ENCODE measurements at places on chromosomes 13 and 19. TPM values are rescaled to one million over a fixed set of nuclear protein-coding genes. Genes with fewer than 3 reads are reported as not detected.

DNA sequence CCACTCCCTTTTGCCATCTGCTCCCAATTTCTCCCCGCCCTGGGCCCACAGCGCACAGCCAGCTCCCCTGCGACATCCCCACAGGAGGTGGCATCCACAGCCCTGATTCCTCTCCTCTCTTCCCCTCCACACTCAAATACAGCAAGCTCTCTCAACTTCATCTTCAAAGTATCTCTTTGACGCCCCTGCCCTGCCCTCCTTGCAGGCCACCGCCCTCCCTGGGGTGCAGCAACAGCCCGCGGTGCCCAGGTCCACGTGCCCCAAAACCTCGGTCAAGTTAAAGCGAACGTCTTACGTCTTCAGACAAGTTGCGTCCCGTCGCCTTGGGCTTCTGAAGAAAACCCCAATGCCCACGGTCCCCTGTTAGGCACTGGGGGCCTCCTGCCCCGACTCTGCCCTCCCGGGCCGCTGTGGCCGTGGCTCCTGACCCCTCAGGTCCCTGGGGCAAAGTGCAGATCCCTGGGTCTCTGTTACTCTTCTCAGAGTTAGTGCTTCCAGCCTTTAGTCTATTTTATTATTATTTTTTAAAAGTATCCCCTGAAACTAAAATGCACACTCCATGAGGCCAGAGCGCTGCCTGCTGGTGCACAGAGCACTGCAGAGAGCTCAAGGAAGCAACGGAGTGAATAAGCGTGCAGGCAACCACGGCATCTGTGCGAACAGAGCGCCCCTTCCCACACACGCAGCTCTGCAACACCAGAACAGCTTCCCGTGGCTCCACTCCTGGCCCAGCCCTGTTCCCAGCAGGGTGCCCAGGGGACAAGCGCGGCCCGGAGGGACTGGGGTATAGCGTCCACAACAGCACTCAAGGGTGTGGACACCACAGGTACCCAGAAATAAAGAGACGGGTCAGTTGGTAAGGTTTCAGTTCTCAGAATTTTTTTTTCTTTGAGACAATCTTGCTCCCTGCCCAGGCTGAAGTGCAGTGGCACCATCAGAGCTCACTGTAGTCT is 26.4 kb downstream of the IL17D start:
- no peak for DNase-seq

DNA sequence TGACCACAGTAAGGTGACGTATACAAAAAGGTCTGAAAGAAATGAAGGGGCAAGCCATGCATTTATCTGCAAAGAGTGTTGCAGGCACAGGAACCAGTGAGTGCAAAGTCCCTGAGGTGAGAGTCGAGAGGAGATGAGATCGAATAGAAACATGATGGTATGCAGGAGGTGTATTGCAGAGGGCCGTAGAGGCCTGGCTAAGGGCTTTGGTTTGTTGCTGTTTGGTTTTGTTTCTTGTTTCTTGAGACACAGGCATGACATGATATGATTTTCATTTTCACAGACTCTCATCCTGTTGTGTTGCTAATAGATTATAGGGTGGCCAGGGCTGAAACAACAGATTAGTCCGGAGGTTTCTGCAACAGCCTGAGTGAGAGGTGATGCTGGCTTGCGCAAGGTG is 80.4 kb downstream of the HSPH1 start:
- no peak for DNase-seq

GRCh38 chr19:58568453-58569130 is 4.5 kb downstream of the MZF1 start:
- no peak for DNase-seq

The CXCL17 gene
- total RNA-seq, result not detected

The GALP gene
- not detected for total RNA-seq

GRCh38 chr19:19540064-19540714 is 2.1 kb downstream of the CILP2 start:
- peak; percentile 84 for DNase-seq

DNA sequence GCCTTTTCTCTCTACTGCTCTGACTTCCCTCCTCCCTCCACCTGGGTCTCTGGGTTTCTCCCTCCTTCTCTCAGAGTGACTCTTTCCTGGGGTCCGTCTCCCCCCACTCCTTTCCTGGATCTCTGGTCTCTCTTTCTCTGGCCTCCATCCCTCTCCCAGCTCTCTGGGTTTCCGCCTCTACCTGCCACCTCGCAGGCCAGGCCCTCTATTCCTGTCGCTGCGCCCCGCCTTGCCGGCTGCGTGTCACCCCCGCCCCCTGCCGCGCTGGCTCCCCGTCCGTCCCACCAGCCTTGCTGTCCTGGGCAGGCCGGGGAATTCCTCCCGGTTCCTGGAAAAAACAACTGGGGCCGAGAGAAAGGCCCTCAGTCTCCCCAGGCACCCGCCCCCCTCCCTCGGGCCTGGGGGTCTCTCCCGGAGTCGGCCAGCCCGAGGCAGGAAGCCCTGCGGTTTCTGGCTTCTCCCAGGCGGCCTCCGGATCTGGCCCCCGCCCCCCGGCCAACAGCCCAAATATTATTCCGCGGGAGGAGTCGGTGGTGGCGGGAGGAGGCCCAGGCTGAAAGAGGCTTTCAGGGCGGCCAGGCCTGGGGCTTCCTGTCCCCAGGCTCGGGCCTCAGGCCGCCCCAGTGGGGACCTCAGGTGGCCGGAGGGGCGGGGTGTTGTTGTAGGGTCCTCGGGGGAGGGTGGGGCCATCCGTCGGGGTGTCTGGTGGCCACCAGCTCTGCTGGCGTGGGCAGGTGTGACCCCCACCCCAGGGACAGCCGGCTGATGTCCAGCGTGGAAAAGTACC is 9.3 kb downstream of the IRF2BP1 start:
- DNase-seq, result peak; percentile 55

GRCh38 chr19:2216361-2217225 is 19.5 kb downstream of the PLEKHJ1 start:
- DNase-seq, result no peak

GRCh38 chr13:36630181-36630803 is 43.5 kb upstream of the SERTM1 start:
- no peak for DNase-seq

DNA sequence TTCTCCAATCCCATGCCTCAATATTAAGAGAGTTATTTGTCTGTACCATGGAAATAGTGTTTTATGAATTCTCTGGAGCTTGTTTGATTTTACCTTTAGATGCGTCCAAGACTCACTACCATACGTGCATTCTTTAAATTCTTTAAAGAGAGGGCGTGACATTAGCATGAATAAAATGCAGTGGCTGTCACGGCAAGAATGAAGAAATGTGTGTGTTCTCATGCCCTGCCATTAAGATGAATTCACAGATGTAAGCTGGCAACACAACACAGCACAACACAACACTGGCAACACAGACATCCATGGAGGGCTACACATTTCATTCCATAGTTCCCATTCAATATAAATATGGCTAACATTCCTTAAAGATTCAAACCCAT is 213.4 kb downstream of the ENOX1 start:
- no peak for DNase-seq

- DNase-seq, result peak; percentile 45
Measured at GRCh38 chr19:10517760-10518443, 655 bp upstream of the S1PR5 start.

The ZNF667 gene
- 5.0 TPM for total RNA-seq

The ZBTB45 gene
- 7.9 TPM for total RNA-seq

The CLDN10 gene
- not detected for total RNA-seq

- DNase-seq, result no peak
Measured at GRCh38 chr19:493391-494170, 2.7 kb upstream of the MADCAM1 start.

GRCh38 chr19:19192910-19193423 is 909 bp downstream of the RFXANK start:
- no peak for DNase-seq

The CGB2 gene
- total RNA-seq, result not detected

DNA sequence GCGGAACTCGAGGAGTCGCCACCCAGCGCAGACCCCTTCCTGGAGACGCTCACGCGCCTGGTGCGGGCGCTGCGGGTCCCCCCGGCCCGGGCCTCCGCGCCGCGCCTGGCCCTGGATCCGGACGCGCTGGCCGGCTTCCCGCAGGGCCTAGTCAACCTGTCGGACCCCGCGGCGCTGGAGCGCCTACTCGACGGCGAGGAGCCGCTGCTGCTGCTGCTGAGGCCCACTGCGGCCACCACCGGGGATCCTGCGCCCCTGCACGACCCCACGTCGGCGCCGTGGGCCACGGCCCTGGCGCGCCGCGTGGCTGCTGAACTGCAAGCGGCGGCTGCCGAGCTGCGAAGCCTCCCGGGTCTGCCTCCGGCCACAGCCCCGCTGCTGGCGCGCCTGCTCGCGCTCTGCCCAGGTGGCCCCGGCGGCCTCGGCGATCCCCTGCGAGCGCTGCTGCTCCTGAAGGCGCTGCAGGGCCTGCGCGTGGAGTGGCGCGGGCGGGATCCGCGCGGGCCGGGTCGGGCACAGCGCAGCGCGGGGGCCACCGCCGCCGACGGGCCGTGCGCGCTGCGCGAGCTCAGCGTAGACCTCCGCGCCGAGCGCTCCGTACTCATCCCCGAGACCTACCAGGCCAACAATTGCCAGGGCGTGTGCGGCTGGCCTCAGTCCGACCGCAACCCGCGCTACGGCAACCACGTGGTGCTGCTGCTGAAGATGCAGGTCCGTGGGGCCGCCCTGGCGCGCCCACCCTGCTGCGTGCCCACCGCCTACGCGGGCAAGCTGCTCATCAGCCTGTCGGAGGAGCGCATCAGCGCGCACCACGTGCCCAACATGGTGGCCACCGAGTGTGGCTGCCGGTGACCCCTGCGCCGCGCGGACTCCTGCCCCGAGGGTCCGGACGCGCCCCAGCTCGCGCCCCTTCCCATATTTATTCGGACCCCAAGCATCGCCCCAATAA is 2.3 kb downstream of the AMH start:
- no peak for DNase-seq

DNA sequence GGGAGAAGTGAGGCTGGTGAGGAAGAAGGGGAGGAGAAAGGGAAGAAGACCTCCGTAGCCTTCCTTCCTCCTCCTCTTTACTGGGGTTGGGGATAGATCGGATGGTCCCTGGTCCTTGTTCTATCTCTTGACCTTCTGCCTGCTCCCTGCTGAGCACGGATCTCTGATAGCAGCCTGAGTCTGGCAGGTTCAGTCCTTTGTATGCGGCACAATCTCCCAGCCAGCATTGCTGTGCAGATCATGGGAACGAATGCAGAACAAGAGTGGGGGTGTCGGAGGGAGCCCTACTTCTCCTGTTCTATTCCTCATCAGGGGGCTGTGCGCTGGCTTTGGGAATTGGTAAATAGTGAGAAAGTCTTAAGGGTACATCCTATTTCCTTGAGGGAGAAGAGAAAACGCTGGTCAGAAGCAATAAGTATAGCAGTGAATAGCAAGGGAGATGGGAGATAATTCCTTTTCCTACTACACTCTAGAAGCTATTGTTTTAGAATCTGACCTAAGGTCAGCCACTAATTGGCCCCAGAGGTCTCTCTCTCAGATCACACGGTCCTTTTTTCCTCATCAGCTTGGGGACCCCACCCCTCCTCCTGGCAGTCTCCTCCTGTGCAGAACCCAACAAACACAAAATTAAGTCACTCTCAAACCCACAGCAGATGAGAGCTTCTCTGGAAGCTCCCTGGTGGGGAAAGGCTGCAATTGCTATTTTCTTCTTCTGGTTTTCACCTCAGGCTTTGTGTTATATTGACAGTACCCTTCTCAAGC is 41.0 kb downstream of the KL start:
- DNase-seq, result peak; percentile 40

Measured in Right ventricle myocardium superior (tissue), 1 donor.